Right renal cortex interstitium (tissue), 3 donors: ENCODE measurements at places on chromosomes 13 and 19.

GRCh38 chr13:95918860-95919259, 134.3 kb downstream of the UGGT2 start:
- DNase-seq: no peak

- no peak for DNase-seq
Measured at GRCh38 chr19:8041531-8041931, 11.0 kb upstream of the CCL25 start.

DNA sequence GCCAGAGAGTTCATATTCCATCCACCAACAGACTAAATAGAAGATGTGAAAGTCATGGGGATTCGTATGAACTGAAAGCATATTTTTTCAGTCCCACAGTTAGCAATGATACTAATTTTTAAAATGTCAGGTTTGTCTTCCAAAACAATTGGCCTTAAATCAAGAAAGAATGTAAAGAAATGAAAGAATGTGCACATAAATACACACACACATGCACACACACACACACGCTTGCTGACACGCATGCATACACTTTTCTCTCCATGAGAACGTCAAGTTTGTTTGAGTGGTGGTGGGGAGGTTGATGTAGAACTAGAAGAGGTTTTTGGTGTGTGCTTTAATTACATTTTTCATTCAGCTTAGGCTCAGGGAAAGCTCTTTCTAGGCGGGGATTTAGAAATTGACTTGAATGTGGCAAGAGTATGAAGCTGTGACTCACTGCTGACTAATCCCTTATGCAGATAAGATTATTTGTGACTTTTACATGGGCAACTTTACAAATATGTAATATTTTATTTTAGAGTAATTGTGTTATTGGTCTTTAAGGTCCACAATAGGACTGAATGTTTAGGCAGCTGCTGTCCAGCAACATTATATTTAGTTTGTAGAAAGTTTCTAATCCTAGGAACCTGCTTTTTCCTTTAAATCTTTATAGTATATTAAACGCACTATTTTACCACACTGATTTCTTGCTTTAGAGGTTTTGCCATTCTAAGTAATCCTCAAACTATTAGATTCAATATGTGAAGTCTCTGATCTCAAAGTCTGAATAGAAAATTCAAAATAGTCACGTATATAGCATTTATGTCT, 18.8 kb downstream of the FLT1 start:
- no peak for DNase-seq

GRCh38 chr19:33297401-33298145, 4.8 kb downstream of the CEBPA start:
- no peak for DNase-seq

GRCh38 chr13:113495494-113496210, 5.1 kb upstream of the DCUN1D2 start:
- no peak for DNase-seq

DNA sequence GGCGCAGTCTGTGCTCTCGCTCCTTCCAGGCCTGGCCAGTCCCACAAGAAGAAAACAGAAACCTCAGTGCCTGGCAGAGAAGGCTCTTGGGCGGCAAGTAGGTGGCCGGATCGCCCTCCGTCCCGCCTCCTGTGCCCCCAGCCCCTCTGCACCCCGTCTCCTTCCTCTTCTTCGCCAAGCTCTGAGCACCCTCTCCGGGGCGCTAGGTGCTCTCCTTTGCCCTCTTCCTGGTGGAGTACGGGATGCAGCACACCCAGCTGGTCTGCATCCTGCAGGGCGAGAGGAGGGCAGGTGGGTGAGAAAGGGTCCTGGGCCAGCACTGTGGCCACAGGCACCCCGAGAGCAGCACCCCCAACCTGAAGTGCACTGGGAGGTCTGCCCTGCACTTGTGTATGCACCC, 17.3 kb downstream of the C13orf46 start:
- DNase-seq: no peak

DNA sequence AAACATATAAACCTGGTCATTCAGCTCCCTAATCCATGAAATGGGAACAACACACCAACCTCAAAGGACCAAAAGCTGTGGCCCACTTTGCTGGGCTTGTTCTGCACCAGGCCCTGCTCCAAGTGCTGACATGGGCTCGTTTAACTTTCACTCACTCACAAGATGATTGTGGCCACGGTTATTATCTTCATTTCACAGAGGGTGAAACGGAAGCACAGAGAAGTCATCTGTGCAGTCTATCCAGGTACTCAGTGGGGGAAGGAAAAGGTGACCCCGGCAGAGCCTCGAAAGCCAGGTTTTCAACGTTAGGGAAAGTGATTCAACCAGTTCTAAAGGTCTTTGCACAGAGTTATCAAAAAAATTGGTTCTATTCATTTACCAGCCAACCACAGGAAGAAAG, 68.0 kb downstream of the CRYL1 start:
- no peak for DNase-seq

DNA sequence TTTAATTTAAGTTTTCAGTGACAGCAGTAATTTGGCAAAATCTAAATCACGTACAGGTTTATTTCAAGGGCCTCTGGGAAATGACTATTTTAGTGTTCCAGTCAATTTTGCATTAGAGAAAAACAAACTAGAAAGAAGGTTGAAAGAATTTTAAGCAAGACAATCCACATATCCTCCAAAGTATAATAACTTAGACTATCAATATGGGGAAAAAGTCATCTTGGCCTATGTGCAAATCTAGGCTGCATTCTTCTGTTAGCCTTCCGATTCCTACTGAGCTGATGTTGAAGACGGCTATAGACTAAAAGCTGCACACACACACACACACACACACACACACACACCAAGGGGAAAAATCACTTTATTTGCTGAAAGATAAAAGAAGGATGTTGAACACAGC, 81.3 kb downstream of the SLITRK6 start:
- no peak for DNase-seq

DNA sequence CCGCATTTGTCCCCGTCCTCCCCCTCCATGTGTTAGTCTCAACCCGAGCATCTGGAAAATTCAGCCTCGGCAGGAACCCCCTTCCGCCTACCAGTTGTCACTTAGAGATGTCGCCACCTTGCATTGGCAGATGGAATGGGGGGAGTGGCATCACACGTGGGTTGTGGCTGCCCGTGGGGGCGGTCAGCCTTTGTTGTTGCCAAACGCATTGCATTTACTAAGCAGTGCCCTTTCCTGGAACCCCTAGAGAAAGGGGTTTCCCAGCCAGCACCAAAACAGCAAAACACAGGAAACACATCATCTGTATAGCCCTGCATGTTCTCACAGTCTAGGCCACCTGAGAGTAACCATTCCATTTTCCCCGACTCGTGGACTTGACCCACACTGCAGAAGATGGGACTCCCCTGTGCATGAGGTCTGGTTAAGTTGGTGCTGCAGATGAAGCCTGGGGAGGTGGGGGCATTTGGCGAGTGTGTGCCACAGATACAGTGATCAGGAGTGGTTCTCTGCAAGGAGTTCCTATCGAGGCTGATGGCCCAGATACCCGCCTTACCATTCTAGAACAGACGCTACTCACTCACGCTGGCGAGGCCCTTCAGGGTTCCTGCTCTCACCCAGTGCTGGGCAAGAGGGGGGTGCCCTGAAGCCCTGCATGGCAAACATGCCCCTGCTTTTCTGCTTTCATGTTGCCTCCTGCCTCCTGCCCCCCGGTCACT, 38.3 kb downstream of the TMED1 start:
- no peak for DNase-seq

GRCh38 chr19:14160017-14160703, 23.8 kb upstream of the ASF1B start:
- DNase-seq: no peak

DNA sequence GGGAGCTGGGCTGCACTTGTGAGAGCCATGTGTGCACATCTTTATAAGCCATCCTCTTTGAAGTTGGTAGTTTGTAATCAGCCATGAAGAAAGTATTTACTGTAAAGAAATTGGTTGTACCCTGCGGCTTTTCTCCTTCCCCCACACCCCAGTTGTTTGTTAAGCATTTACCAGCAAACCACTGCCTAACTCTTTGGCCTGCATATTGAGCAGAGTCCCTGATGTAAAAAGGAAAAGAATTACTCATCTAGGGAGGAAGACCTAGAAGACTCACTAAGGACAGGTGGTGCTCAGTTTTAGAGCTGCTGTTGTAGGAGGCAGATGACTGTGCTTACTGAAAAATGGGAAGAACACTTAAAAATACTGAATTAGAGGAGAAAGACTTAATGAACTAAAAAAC, 245.3 kb downstream of the PCCA start:
- no peak for DNase-seq

DNA sequence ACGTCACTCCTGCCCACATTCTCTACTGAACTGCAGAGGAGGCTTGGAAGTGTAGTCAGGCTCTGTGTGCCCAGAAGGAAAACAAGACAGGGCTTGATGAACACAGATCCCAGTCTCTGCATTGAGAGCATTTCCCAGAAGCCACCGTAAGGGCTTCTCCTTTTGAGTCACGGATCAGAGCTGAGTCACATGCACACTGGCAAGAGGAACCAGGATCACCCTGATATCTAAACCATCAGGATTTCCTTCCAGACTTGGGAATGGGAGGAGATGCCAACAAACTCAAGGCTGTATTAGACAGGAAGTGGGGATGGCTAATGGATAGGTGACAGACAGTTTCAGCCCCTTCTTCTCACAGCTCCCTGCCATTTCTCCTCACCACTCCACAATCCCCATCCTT, 17.7 kb upstream of the FBXO17 start:
- DNase-seq: no peak

DNA sequence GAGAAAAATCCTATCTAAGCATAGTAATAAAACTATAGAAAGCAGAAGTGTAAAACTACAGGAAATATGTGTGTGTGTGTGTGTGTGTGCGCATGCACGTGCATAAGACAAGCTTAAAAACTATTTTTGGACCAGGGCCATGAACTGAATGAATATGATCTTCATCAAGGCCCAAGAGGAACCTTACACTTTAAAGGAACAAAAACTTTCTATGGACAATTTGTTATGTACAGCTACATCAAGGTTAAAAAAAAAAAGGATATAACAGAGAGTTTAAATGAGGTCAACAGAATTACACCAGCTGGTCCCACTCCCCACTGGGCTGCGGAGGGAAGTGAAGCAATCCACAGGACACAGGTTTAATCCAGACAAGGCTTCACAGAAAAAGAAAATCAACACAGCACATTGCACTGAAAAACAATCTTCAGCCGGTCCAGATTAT, 151.1 kb downstream of the LHFPL6 start:
- DNase-seq: no peak

DNA sequence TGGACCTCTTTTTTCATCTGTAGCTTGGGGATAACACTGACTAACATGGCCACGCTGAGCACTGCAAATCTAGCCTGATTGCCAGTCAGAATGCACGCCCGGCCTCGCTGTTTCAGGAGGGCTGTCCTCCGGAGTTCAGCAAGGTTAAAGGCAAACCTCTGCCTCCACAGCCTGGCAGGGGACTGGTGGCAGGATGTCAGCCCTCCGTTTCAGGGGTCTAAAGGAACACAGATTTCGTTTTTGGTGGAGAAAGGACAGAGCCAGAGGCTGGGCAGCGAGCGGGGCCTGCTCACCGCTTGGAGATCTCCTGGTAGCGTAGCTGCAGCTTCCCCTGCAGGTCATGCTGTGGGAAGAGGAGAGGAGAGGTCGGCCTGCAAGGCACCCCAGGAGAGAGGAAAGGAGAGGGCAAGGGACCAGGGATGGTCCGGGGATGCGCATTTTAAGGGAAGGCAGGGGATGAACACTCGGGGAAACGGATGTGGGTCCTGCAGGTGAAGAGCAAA, 560 bp downstream of the NDUFA7 start:
- no peak for DNase-seq

- DNase-seq: no peak
Measured at GRCh38 chr19:18941628-18942354, 774 bp upstream of the HOMER3 start.

DNA sequence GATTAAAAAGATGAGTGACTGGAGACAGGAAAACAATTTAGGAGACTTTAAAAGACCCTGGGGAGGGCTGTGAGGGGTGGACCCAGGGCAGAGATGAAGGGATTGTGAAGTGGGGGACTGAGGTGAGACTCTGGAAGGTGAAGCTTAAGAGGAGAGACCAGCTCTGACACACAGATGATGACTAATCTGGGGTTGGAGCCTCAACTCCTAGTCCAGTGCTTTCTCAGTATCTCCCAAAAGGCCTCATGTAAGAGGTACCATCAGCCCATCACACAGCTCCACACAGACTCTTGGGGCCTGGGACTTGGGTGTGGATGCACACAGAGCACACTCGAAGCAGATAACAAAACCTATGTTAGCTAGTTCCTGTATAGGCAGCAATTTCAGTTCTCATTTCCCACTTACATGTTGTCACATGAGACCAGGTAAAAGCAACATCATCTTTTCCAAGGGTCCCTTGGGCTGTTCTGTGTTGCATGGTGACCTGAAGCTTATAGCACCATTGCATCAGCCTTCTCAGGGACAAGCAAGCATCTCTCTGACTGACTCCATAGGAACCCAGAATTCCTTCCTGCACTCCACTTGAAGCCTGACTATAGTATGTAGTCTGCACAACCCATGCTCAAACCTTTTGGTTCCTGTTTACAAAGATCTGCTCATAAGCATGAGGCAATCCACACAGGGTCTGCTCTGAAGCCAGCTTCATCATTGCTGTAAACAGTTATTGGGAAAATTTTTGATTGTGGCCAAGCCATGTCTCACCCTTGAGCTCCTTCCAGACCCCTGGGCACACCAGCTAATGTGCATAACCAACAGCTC, 88.6 kb upstream of the MYCBP2 start:
- no peak for DNase-seq

DNA sequence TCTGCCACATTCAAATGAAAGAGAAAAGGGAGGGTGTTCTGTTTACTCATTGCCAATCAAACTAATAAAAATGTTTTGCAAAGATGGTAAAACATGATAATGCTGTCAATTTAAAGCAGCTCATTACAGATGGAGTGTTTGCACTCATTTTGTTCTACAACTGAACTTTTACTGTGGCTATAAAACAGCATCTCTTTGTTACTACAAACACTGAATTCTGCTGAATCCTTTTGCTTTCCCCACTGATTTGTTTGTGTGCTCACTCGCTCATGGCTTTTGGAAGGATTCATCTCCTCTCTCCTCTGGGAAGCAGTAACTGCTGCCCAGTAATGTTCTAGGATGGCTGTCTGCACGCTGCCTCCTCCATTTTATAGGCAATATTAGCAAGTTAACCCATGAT, 434.5 kb downstream of the PCDH9 start:
- DNase-seq: no peak

- no peak for DNase-seq
Measured at GRCh38 chr19:12924621-12925310, 5.7 kb upstream of the SYCE2 start.

GRCh38 chr13:71360041-71360440, 507.0 kb downstream of the DACH1 start:
- DNase-seq: no peak

GRCh38 chr13:37833411-37833810, 36.2 kb downstream of the TRPC4 start:
- no peak for DNase-seq
